ENCODE measurements at places on chromosomes 6 and 20.
A peak's percentile ranks its signal among the peaks of the same experiment; 100 is the strongest.

DNA sequence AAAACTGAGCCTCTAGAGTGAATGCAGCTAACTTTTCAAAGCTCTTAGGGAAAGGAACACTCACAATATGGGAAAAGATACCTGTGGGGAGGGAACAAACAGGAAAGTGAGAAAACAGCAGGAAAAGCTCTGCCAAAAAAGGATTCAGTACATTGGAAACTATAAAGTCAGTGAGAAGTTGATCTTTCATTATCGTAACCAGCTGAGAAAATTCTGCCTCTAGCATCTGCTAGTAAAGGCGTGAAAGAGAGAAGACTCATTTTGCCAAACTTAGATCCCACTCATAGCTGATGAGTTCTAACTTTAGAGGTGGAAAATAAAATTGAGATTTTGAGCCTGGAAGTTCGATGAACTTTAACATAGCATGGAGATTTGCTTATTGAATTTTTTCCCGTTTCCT is 321.8 kb upstream of the RNF217 start:
- no peak for DNase-seq

- no peak for DNase-seq
Observed at GRCh38 chr6:2843138-2843740, 1.6 kb upstream of the SERPINB1 start.

DNA sequence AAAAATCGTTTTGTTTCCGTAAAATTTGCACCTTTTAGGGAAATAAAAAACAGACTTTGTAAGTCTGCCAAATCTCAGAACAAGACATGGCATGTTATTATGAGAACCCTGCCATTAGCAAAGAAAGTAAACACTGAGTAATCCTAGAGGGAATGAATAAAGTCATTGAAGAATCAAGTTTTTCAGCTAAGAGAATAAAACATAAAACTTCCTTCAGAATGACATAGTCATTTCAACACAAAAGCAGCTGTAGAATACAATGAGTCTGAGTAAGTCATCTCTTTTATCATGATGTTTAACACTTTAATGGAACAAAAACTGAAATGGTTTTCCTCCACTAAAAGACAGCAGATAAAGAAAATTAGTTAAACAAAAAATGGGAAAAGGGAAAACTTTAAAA is 10.3 kb upstream of the DST start:
- no peak for DNase-seq

GRCh38 chr6:34039943-34040342 is 105.9 kb downstream of the GRM4 start:
- DNase-seq, result no peak

DNA sequence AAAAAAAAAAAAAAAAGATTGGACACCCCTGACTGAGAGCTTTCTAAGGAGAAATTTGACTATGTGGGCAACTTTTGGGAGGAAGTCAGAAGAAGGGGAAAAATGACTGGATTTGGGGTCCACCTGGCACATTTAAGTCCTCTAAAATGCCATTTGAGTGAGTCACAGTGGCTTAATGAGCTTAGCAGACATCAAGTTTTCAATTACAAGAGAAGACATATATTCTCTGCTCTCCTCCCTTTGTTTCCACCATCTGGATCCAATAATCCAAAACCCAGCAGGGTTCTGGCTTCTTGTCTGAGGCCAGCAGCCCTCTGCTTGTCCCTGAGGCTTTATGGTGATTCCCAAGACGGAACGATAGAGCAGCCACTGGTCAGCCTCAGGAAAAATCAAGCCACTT is 6.9 kb downstream of the PI3 start:
- DNase-seq, result no peak

DNA sequence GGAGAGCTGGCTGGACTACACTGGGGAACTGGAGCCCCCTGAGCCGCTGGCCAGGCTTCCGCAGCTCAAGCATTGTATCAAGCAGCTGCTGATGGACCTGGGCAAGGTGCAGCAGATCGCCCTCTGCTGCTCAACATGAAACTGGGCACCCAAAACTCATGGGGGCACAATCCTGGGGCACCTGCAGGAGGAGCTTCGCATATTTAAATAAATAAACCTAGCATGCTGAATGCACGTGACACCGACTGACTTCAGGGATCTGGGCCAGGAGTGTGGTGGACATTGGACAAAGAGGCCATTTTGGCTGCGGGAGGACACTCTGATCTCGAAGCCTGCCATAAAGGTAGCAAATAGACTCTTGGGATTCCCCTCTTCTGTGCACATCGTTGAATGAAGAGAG is 6.8 kb downstream of the SCAND1 start:
- no peak for DNase-seq

GRCh38 chr6:168132531-168133167 is 53.6 kb upstream of the FRMD1 start:
- DNase-seq, result no peak

DNA sequence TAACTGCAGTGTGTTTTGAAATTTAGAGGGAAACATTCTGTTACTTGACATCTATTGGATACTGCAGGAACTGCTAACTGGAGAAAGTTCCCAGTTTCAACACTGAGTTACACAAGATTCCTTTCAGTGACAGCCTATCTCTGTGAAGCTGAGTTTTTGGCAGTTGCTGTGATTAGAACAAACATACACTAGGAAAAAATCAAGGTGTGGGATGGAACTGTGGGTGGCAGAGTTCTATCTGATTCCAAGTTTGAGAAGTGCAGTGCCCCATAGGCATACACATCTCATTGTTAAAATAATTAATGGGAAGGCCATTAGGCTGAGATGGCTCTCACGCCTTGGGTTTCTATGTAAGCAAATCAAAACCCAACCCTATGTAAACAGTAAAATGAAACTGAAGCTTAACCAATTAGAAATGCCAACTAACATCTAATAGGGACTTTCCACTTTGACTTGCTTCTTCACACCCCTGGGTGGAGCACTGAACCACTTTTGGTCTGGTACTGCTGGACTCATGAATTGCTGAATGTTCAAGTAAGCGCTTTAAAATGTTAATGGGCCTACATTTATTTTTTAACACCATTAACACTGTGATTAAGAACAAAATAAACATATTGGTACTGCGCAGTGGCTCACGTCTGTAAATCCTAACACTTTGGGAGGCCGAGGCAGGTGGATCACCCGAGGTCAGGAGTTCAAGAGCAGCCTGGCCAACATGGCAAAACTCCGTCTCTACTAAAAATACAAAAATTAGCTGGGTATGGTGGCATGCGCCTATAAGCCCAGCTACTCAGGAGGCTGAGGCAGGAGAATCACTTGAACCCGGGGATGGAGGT is 55.2 kb upstream of the TBC1D7 start:
- DNase-seq, result no peak

- DNase-seq, result peak; percentile 13
Observed at GRCh38 chr20:49484180-49485140, 2.0 kb upstream of the KCNB1 start.

GRCh38 chr6:22251348-22251747 is 45.5 kb downstream of the PRL start:
- no peak for DNase-seq

DNA sequence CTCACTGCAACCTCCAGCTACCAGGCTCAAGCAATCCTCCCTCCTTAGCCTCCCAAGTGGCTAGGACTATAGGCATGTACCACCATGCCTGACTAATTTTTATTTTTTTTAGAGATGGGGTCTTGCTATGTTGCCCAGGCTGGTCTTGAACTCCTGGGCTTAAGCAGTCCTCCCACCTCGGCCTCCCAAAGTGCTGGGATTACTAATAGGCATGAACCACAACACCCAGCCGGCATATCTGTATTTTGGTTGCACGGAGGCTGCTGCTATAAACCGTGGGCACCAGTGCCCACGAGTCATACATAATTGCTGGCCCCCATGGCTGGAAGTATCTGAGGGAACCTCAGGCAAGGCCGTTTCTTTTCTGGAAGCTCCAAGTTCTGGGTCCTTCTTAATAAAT is 18.3 kb upstream of the ADRM1 start:
- DNase-seq, result no peak

- DNase-seq, result no peak
Observed at GRCh38 chr6:158499601-158500000, 60.3 kb upstream of the TMEM181 start.

- no peak for DNase-seq
Observed at GRCh38 chr6:127998985-127999384, 98.1 kb upstream of the THEMIS start.

- DNase-seq, result no peak
Observed at GRCh38 chr20:63698739-63699465, 2.5 kb downstream of the TNFRSF6B start.

DNA sequence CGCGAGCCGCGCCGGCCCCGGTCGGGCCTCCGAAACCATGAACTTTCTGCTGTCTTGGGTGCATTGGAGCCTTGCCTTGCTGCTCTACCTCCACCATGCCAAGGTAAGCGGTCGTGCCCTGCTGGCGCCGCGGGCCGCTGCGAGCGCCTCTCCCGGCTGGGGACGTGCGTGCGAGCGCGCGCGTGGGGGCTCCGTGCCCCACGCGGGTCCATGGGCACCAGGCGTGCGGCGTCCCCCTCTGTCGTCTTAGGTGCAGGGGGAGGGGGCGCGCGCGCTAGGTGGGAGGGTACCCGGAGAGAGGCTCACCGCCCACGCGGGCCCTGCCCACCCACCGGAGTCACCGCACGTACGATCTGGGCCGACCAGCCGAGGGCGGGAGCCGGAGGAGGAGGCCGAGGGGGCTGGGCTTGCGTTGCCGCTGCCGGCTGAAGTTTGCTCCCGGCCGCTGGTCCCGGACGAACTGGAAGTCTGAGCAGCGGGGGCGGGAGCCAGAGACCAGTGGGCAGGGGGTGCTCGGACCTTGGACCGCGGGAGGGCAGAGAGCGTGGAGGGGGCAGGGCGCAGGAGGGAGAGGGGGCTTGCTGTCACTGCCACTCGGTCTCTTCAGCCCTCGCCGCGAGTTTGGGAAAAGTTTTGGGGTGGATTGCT is 1.3 kb downstream of the VEGFA start:
- DNase-seq, result no peak

- DNase-seq, result no peak
Observed at GRCh38 chr20:14785065-14785743, 447.8 kb upstream of the FLRT3 start.

DNA sequence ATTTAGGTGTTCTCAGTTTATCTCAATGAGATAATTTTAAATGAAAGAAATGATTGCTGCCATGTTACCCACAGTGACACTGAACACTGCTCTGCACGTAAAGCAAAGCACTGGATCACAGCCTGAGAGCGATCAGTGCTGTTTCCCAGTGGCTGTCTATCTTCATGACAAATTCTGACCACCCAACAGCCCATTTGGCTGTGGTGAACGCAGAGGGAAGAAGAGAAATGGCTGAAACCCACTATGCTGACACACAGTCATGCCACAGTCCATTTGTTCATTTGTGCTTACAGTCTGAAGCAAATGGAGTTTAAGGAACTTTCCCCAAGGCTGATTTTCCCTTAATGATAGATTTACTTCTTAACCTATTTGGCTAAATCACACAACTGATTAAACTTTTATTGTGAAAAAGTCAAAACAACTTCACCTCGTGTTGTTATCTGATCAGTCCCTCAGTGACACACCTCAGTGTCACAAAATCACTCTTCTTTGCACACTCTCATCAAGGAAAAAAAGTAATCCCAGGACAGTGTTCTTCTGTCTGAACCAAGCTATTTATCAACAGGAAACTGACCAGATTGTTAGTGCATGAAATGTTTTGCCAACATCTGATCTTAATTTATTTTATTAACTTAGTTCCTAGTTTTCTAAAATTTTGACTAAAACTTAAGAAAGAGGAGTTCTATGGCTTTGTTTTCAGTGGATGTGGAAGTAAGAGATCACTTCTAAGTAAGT is 225.1 kb downstream of the TBX18 start:
- no peak for DNase-seq

DNA sequence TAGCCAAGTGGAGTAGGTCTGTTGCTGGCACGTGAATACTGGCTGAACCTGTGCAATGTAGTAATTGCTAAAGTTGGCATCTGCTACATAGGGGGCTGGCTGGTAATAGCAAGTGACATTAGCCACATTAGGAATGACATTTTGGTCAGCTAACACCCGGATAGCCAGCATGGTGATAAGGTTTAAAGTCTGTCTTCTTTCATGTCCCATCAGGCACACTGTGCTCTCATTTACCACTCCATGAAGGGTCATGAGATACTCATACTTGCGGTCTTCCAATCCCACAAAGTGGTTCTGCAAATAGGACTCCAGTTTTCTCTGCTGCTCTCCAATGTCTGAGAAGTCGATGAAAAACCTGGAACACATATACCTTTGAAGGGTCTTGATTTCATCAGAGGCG is 2.8 kb downstream of the TENT5A start:
- no peak for DNase-seq

- no peak for DNase-seq
Observed at GRCh38 chr6:170125456-170126300, 165.2 kb downstream of the DLL1 start.

- DNase-seq, result no peak
Observed at GRCh38 chr20:34143951-34144350, 31.9 kb upstream of the EIF2S2 start.

GRCh38 chr6:42185597-42185996 is 9.2 kb downstream of the GUCA1B start:
- no peak for DNase-seq

- DNase-seq, result no peak
Observed at GRCh38 chr6:107811591-107812218, 12.4 kb downstream of the SCML4 start.

- DNase-seq, result no peak
Observed at GRCh38 chr6:24963339-24963738, 27.6 kb upstream of the RIPOR2 start.

GRCh38 chr6:139584599-139584998 is 210.2 kb upstream of the CITED2 start:
- DNase-seq, result no peak

DNA sequence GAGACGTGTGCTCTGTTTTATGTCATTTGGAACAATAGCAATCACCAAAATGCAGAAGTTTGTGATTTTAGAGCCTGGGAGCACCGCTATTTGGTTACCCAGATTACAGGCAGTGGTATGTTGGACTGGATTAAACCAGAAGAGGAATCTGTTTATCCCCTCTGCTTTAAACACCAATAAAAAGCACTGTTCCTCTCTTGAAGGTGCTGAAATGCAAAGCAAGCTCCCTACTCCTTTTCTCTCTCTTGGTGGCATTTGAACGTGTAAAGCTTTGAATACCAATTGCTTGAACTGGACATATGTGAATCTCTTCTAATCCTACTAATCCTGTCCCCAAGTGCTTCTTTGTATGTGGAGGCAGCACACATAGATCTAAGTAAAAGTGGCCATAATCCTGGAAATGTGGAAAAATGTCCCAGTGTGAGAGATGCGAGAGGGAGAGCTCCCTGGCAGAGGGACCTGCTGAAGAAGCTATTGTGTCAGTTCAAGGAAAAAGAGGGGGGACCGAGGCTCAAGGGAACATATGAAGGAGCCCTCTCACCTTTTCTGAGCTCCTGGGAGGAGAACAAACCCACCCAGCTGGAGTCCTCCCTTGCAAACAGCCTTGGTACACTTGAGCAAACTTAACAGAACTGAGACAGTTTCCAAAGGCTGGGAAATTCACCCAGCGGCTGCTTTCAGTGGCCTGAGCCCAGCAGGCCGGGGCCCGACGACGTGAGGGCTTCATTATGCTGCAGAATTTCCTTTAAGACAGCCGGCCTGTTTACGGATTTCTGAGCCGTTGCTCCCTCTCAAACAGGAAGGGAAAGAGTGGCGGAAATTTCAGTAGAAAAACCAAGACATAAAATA is 18.8 kb upstream of the OLIG3 start:
- DNase-seq, result no peak

- no peak for DNase-seq
Observed at GRCh38 chr20:9200620-9201019, 131.7 kb downstream of the PLCB4 start.

All from cortex of kidney (tissue), 1 donor.